ENCODE measurements at places on chromosomes 6 and 20.

- DNase-seq: no peak
Observed at GRCh38 chr6:147117580-147117979, 86.6 kb upstream of the STXBP5 start.

- DNase-seq: no peak
Observed at GRCh38 chr6:111207141-111207858, 120.0 kb downstream of the SLC16A10 start.

GRCh38 chr6:123925350-123925749, 121.7 kb downstream of the NKAIN2 start:
- no peak for DNase-seq

DNA sequence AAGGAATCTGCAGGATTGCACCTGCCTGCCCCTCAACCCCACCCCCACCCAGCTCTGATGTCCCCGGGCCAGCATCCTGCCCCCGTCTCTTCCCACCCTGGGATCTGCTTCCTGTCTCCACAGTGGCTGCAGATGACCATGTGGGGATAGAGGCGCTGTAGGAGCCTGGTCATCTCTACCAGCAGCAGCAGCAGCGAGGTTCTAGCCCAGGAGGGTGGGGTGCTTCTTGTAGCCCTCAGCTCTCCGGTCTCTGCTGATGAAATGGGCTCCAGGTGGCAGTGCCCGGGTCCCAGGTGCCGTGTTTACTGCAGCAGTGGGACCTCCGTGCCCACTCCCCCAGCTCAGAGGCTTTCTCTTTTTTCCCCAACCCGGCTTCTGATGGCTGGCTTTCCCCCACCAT, 25.2 kb downstream of the CAPN11 start:
- DNase-seq: no peak

DNA sequence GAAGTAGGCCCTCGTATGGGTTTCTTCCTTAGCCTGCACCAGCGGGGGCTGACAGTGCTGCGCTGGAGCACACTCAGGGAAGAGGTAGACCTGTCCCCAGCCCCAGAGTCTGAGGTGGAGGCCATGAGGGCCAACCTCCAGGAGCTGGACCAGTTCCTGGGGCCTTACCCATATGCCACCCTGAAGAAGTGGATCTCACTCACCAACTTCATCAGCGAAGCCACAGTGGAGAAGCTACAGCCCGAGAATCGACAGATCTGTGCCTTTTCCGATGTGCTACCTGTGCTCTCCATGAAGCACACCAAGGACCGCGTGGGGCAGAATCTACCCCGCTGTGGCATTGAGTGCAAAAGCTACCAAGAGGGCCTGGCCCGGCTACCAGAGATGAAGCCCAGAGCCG, 3.8 kb downstream of the AAR2 start:
- DNase-seq: no peak

- no peak for DNase-seq
Observed at GRCh38 chr20:7935027-7935551, 5.2 kb downstream of the HAO1 start.

GRCh38 chr6:63821442-63821841, 185.8 kb downstream of the PHF3 start:
- no peak for DNase-seq

DNA sequence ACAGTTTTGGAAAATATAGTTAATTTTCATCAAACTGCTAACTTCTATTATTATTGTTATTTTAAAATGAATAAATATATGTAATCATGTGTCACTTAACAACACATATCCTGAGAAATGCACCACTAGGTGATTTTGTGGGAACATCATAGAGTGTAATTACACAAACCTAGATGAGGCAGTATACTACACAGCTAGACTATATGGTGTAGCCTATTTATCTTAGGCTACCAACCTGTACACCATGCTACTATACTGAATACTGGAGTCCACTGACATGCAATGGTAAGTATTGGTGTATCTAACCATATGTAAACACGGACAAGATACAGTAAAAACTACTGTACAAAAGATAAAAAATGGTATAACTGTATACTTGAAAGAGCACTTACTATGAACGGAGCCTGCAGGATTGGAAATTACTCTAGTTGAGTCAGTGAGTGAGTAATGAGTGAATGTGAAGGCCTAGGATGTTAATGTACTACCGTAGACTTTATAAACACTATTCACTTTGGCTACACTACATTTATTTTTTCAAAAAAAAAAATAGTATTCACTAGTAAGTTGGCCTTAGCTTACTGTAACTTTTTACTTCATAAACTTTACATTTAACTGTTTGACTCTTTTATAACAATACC, 72.4 kb downstream of the ASCC3 start:
- no peak for DNase-seq

- no peak for DNase-seq
Observed at GRCh38 chr6:136069119-136069518, 181.0 kb downstream of the MTFR2 start.

GRCh38 chr6:6458172-6458571, 130.3 kb upstream of the LY86 start:
- no peak for DNase-seq

- no peak for DNase-seq
Observed at GRCh38 chr20:16712511-16712947, 17.3 kb upstream of the SNRPB2 start.

DNA sequence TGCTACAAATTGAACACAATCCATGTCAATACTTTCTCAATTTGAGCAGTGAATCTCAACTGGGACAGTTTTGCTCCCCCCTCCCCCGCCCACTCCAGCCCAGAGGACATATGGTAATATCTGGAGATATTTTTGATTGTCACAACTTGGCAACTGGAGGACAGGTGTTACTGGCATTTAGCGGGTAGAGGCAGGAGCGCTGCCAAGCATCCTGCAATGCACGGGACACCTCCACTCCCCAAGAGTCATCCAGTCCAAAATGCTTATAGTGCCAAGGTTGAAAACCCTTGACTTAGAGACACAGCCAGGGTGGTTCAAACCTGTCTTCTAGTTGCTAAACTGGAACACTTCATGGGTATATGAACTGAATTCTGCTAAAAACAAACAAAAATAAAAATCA, 26.9 kb upstream of the LRRC1 start:
- DNase-seq: no peak

DNA sequence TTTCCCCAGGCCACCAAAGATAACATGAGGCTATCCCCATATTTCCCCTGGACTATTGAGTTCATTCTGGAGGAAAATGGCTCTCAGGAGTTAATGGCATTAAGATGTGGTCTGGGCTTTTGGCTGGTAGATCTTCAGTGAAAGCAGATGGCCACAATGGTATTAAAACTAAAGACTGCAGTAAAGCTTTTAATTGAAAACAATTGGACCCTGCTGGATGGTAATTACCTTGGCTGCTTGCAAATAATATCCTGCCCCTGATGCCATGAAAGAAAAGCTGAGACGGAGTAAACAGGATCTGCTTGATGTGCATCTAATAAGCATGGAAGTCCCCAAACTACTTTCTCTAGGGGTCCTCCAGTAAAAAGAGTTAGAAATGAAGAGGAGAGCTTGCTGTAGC, 255.8 kb downstream of the QKI start:
- no peak for DNase-seq

DNA sequence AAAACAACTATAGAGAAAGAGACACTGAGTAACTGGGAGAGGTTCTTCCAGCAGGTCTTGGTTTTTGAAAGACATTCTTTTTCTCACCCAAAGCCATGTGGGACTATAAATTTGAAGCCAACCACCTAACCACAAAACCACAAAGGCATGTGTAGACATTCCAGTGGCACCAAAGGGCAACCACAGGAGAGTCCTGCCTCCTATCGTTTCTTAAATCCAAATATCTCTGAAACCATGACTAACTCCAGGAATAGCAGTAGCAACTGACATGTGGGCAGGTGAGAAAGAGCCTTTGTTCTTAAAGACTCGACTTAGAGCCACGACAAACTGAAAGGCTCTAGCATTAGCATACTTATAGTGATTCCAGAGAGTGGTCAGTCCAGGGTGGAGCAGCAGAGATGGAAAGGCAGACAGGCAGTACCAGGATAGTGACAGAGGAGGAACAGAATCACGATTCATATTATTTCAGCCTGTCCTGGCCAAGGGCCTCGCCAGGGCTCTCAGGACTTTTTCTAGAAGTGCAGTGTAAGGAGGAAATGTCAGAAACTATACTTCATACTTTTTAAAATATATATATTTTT, 9.4 kb upstream of the COL9A1 start:
- peak; percentile 22 for DNase-seq

GRCh38 chr6:46832816-46833215, 39.6 kb downstream of the MEP1A start:
- DNase-seq: no peak

DNA sequence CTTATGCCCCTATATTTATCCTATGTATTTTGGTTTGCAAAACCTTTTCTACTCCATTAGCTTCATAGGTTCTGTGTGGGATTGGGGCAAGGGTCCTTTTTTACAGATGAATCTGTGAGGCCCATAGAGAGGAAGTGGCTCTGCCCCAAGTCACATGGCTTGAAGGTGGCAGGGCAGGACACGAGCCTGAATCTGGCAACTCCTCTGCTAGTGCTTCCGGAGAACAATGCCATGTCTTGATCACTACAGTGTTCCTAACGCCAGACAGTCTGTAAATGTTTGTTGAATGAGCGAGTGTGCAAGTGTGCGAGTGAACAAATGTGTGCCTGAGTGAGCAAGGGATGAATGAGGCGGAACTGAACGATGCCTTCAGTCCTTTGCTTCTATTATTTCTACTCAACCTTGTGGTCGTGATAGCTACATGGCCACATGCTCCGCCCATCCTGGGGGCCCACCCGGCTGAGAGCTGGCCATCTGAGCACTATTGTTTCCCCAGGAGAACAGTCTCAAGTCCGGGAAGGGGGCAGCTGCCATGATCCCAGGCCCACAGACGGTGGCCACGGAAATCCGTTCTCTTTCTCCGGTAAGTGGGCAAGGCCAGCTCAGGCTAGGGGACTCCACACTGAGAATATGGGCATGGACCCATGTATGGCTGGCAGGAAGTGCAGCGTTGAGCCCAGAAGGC, 17.8 kb upstream of the AAR2 start:
- DNase-seq: no peak

GRCh38 chr6:148521586-148521985, 178.9 kb downstream of the SASH1 start:
- no peak for DNase-seq

- no peak for DNase-seq
Observed at GRCh38 chr20:3839328-3839727, 7.3 kb upstream of the MAVS start.

DNA sequence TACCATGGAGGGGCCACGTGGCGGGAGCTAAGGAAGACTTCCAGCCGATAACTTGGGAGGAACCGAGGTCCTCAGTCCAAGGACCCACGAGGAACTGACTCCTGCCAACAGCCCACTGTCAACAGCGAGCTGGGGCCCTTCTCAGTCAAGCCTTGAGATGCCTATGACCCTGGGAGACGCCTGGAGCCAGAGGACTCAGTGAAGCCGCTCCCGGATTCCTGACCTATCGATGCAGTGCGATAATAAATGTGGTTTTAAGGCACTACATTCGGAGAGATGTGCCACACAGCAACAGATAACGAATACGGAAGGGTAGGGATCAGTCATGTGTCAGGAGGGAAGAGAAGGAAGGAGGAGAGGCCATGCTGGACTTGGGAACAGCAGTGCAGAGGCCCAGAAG, 208.5 kb downstream of the NFATC2 start:
- no peak for DNase-seq

GRCh38 chr20:52142757-52143156, 48.8 kb downstream of the ZFP64 start:
- DNase-seq: no peak

GRCh38 chr6:157861814-157862213, 38.8 kb downstream of the SNX9 start:
- DNase-seq: no peak

All from activated CD4-positive, alpha-beta T cell treated with anti-CD3 and anti-CD28 coated beads for 48 hours (primary cell).